Stimulated activated CD4-positive, alpha-beta T cell treated with anti-CD3 and anti-CD28 coated beads, TNF-alpha, amount 100 ng/mL, for 4 hours (primary cell): ENCODE measurements at places on chromosomes 1 and 21.

DNA sequence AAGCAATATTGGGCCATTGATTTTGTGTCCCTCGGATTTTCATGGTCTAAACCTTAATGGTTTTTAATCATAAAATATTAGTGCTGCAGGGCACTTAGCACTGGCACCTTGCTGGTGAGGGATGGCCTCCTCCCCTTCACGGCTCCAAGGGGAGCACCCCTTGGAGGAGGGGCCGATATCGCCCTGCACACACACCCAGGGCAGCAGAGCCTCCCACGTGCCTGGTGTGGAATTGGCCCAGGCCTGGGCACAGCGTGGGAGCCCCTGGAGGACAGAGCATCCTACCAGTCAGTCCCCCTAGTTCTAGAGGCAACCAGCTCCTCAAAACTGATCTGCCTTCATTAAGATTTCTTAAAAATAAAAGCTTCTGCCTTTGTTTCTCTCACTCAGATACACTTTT, 90.7 kb upstream of the CSF3R start:
- no peak for DNase-seq

DNA sequence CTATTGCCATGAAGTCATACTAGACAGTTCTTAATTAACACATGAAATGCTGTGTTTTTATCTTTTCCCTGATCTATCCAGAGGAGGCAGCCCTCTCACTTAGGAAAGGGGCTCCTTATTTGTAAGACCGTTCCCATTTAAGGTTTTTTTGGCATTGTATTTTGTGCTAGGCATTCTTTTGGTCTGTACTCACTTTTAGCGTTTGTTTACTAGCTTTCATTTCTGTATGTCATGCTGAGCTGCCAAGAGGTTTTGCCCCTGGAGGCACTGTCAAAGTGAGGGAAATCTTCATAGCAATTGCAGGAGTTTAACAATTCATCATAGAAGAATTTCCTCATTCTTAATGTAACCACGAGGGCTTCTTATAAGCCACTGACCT, 59.5 kb downstream of the MTR start:
- DNase-seq = no peak

- no peak for DNase-seq
These were observed 39.3 kb downstream of the IGSF21 start for GRCh38 chr1:18146886-18147285.

- no peak for DNase-seq
These were observed 68.9 kb upstream of the COL11A1 start for GRCh38 chr1:103177108-103177775.

DNA sequence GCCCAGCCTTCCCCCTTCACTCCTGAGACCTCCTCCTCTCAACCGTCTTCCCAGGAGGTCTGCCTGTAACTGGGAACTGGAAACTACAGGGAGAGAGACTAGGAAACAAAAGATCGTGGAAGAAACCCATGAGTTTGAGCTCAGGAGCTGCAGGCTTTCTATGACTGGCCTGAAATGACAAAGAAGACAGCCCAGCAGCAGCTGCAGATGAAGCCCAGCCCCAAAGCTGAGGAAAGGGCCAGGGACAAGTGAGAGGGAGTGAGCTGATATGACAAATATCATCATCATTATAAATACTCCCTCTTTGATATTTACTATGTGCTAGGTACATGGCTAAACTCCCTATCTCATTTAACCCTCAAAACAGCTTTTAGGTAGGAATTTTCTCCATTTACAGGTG, 142.6 kb upstream of the CTTNBP2NL start:
- no peak for DNase-seq

GRCh38 chr1:53279296-53280200, 41.2 kb upstream of the MAGOH start:
- no peak for DNase-seq

GRCh38 chr1:244941121-244941520, 76.8 kb upstream of the HNRNPU start:
- no peak for DNase-seq

DNA sequence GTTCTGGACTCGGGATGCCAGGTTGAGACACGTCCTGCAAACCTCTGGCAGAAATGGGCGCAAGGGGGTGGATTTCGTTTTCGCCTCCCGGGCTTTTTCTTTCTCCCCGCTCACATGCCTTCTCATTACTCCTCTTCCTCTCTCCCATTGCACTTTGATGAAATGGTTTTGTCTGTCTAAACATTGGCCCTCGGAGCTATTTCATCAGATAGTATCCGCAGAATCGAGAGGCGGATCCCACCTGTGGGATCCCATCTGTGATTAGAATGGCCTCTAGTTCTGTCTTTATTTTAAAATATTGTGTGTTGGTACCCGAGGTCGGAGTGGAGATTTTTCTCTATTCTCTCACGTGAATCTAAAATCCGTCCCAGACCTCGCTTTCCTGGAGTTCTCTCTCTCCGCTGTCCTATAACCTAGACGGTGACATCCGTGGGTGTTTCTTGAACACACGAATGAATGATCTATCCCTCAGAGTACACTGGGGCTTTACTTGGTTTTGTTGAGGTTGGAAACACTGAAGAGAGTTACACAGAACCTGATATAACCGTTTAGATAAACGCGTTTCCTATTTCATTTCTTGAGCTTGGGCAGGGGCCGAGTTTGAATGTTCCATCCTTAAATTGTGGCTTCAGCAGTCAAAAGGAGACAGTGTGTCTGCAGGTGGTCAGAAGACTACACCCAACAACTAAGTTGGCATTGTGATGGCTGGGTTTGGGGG, 2.0 kb downstream of the EDARADD start:
- DNase-seq = no peak

GRCh38 chr1:99818063-99818699, 32.0 kb upstream of the AGL start:
- no peak for DNase-seq

GRCh38 chr1:98924977-98925376, 79.7 kb downstream of the PLPPR5 start:
- DNase-seq = no peak

DNA sequence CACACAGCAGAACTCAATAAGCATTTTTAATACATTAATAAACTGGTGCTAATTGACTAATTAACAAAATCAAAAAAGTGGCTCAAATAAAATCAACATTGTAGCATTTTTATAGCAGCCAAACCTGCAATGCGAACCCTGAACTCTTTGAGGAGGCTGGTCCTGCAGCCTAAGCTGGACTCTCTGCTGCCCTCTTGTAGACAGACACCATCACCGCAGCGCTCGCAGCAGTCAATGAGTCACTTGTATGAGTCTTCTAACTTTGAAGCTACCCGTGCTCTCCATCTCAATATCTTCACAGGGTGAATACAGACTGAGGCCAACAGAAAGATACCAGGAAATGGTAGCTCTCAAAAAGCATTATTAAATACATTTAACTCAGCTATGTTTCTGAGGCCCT, 9.7 kb upstream of the KRTAP7-1 start:
- no peak for DNase-seq

DNA sequence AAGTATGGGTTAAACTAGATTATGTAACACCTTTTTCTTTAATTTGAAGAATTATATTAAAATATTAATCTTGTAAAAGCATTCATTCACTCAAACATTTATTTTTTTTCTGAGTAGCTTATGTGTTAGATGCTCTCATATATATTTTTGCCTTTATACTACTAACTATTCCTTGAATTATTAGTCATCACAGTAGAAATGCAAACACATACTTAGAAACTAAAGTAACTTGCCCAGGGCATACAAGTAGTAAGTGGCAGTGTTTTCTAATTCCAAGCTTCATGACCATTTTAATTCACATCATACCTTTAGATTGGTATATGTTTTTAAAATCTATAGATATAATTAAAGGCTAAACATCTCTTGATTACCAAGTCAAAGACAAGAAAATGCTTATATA, 1271.0 kb downstream of the BRINP3 start:
- DNase-seq = no peak

DNA sequence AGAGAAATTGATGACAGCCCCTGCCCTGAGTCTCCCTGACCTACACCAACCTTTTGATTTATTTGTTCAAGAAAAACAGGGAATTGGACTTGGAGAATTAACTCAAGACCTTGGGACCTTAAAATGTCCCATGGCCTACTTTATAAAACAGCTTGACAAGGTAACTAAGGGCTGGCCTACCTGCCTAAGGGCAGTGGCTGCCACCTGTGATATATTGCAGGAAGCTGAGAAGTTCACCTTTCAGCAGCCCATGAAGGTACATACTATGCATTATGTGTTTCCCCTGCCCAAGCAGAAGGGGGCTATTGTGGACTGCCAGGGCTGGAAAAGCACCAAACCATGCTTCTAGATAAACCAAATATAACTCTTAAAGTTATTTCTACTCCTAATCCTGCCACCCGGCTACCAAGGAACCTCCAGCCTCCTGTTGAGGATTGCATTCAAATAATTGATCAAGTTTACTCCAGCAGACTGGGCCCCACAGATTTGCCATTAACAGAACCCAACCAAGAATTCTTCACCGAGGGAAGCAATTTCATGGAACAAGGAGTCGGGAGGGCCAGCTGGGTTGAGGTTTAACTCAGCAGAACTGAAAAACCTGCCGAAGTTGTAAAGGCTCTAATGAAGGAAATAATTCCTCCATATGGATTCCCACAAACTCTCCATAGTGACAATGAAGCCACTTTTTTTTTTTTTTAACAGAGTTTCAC, 28.2 kb downstream of the LACTBL1 start:
- DNase-seq = no peak

GRCh38 chr1:2986549-2987305, 34.5 kb upstream of the ACTRT2 start:
- DNase-seq = no peak
